Effector memory CD8-positive, alpha-beta T cell (primary cell): ENCODE measurements at places on chromosomes 1 and 21.

- no peak for DNase-seq
These were observed 131.8 kb upstream of the PKN2 start for GRCh38 chr1:88552226-88552625.

DNA sequence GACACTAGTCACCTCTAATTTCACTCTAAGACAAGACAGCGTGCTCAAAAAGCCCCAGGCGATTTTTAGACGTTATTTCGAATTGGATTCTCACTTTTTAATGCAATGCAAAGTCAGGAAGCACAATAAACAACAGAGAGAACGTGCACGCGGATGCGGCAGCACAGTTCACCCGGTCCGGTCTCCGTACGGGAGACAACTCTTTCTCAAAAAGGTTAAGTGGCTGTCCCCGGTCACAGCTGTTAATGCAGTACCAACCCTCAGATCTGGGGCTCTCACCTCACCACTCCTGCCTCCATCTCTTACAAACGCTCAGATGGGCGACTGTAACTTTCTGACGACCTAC lies 1.2 kb downstream of the HP1BP3 start:
- DNase-seq, result no peak

GRCh38 chr1:217343907-217344306 lies 287.0 kb downstream of the GPATCH2 start:
- no peak for DNase-seq

DNA sequence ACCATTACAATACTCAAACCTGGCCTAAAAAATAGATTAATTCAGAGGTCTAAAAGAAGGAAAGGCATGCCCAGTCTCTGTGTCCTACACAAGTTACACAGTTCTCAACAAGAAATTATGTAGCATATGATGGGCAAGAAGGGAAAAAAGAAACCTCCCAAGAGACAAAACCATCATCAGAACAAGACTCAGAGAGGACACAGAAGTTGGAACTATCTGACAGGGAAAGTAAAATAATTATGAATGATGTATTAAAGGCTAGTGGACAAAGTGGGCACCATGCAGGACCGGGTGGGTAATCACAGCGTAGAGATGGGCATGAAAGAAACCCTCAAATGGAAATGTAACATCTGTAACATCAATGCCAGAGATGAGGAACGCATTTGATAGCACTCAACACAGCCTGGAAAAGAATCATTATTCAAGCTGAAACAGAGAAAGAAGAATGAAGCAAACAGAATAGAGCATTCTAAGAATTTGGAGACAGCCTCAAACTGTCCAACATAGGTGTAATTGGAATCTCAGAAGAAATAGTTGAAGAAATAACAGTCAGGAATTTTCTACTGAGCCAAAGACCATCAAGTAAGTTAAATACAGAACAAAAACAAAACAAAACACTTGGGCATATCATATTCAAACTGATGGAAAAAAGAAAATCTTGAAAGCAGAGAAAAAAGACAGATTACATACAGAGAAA lies 29.7 kb downstream of the PER3 start:
- no peak for DNase-seq

DNA sequence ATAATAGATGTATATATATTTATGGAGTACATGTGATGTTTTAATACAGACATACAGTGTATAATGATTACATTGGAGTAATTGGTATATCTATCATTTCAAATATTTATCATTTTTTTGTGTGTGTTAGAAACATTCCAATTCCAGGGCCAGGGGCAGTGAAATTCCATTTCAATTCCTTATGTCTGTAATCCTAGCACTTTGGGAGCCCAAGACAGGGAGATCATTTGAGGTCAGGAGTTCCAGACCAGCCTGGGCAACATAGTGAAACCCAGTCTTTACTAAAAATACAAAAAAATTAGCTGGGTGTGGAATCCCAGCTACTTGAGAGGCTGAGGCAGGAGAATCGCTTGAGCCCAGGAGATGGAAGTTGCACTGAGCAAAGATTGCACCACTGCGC lies 30.4 kb upstream of the PDC start:
- DNase-seq, result no peak

DNA sequence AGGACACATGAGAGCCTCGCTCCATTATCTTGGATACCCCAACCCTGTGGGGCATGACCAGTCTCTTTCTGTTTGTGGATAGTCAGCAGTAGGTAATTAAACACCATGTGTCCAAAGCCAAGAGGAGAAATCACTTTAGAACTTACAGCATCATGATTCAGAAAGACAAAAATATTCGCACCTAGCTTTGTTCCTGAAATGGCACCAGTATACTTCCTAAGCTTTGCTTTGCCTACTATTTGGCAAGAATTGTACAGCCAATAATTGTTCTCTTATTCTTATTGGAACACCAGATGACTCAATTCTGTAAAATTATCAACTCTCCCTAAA lies 24.2 kb downstream of the TNFRSF9 start:
- DNase-seq, result no peak

DNA sequence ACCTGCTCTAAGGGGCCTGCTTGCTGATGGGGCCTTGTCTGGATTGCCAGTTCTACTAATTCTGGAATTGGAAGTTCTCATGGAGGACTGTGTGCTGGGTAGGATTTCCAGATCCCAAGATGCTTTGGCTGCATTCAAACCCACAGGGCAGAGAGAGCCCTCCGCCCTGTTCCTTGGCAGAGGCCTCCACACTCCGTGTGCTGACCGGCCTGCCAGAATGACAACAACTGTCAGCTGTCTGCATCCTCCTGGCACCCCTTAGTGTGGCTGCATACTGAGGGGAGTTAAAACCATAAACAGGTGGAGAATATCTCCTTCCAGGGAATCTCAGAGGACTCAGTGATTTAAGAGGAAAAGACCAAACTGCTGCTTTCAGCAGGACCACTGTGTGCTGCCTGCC lies 60.7 kb downstream of the ADARB1 start:
- no peak for DNase-seq

GRCh38 chr1:9569267-9569666 lies 19.4 kb upstream of the TMEM201 start:
- DNase-seq, result no peak

DNA sequence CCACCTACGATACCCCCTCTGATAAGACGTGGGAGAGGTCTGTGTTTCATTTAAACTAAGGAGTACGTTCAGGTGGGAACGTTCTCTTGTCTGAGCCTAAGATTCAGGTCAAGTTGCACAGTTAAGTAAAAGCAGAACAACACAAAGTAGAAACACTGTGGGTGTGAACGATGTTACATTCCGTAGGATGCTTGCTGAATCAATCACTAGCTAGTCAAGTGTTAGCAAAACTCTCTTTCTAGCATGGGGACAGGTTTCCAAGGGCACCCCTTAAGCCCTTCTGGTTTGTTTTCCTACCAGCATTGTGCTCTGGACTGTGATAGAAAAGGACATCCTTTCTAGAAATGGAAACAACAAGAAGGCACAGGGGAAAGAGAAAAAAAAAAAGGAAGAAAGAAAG lies 13.3 kb downstream of the C1orf162 start:
- no peak for DNase-seq

- no peak for DNase-seq
These were observed 11.0 kb downstream of the EGLN1 start for GRCh38 chr1:231411036-231411531.

DNA sequence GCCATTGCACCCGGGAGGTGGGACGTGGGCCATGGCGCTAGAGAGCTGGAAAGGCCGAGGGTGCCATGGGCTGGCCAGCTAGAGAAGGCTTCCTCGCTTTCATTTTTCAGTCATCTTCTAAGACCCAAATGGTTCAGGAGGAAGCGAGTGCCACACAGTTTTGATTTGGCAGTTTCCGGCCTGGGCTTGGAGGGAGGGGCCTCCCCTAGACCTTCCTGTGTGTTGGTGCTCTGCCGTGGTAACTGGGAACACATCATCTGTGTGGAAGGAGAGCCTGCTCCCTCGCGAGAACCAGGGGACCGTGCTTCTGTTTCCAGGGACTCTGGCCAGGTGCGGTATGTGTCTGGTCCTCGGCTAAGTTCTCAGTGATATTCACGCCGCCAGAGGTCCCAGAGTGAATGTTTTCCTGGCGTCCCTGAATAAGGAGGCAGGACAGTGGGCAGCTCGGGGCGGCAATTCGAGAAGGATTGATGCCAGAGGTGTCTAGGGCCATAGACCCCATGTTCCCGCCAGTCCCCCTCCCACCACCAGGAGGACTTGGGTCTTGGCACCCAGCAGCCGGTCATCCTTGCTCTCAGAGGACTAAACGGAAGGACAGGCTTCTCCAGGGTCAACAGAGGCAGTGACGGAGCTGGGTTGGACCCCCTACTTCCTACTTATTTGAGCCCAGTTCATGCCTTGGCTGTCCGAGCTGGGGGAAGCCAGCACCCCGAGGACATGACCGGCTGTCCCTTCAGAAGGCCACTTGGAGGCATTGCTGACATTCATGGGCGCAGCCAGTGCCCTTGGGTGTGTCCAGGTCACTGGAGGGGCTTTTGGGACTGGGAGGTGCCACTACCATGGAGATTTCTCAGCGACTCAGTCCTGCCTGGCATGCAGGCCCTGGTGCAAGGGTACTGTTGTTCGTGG lies 2.7 kb upstream of the NPHP4 start:
- peak; percentile 49 for DNase-seq

DNA sequence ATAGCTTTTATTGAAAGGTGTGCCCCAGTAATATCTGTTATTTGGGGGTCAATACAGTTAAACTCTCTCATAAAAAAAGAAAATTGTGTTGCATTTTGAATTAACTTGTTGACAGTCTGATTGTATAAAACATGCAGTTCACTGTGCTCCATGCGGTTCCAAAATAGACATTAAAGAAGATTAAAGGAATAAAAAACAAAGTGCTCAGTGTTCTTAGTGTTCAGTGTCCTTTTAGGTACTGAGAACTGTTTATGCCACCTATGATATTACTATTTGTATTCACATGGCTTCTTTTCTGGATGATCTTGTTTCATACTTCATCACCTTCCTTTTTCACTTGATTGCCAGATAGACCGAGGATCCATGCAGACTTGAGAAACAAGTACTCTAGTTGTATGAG lies 15.3 kb upstream of the SGIP1 start:
- DNase-seq, result no peak

- DNase-seq, result no peak
These were observed at the start of gene CHODL for GRCh38 chr21:18244671-18245463. Gene CHODL, plus strand, starts transcription at chr21:18244833. Its CDS starts 391 bp downstream, at chr21:18245224.

GRCh38 chr1:6511561-6512244 lies 20.2 kb upstream of the PLEKHG5 start:
- no peak for DNase-seq

DNA sequence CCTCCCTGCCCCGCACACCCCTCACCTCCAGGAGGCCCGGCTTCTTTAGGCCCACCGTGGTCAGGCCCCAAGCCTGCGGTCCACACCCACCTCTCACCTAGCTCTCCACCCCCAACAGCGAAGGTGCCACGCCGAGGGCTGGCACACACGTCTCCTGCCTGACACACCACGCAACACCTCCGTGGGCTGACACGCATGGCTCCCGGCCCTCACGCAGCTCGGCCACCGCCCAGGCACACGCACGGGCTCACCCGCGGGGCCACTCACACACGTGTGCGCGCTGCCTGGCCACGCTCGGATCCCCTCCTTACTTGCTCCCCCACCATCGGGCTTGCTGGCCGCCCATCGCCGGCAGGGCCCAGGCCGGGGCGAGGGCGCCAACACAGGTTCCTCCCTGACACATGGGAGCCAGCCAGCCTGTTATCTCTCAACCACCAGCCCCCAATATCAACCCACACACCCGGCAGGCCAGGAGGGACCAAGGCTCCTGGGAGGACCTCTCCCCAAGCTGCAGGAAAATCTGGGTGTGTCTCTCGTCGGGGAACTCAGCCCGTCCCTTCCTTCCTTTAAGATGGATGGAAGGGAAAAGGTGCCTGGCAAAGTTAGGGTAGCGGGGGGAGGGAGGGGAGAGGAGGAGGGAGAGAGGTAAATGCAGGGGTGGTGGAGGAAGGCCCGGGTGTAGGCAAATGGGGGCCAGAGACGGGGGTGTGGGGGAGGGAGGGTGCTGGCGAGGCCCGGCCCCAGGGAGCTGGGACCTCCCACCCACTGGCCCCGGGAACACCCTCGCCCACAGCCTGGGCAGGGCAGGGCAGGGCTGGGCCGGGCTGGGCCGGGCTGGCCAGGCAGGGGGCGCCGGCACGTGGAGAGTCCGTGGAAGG lies 546 bp downstream of the ELOVL1 start:
- DNase-seq, result peak; percentile 21

DNA sequence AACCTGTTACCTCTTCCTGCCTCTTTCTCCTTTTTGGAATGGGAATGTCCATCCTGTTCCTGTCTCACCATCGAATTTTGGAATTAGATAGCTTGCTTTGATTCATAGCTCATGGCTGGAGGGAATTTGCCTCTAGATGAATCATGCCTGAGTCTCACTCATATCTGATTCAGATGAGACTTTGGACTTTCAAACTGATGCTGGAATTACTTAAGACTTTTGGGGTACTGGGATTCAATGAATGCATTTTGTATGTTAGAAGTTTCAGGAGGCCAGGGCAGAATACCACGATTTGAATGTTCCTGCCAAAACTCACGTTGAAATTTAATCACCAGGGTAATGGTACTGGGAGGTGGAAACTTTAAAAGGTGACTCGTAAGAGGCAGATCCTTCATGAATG lies 132.4 kb downstream of the DSCAM start:
- DNase-seq, result no peak

GRCh38 chr1:24963099-24963872 lies 33.2 kb upstream of the RUNX3 start:
- DNase-seq, result peak; percentile 50

- DNase-seq, result no peak
These were observed 41.7 kb downstream of the ILDR2 start for GRCh38 chr1:166933633-166934032.

DNA sequence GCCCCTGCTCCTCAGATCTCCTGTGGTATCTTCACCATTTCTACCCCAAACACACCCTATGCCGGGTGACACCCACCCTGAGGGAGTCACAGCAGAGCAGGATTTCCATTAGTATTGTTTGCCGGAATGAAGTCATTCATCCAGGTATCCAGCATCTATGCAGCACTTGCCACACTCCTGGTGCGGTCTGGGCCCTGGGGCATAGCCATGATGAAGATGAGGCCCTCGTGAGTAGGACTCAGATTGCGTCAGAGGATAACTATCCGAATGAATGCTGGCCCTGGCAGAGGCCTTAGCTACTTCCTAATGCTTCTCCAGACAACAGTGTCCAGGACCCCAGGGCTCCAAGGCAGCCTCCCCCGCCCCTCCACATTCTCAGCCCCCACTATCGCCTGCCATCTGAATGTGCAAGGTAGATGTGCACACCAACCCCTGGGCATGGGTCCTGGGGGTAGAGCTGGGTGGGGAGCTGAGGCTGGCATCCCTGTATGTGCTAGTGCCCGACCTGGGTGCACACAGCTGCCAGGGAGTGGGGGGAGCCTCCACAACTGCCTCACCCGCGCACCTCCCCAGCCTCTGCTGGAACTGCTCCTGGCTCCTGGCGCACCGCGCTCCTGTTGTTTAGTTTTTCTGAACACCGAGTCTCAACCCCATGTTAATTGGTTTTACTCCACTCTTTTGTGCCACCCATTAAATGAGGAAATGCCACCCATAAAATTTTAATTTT lies 25.5 kb upstream of the ZC3H12A start:
- DNase-seq, result no peak

GRCh38 chr1:161179698-161180097 lies 2.4 kb upstream of the B4GALT3 start:
- DNase-seq, result no peak

- no peak for DNase-seq
These were observed 633.2 kb upstream of the NEGR1 start for GRCh38 chr1:72915581-72915980.

GRCh38 chr1:204171751-204172178 lies 5.6 kb upstream of the REN start:
- DNase-seq, result no peak

- no peak for DNase-seq
These were observed 1135.2 kb downstream of the AMY1C start for GRCh38 chr1:104884939-104885338.
